ENCODE measurements at places on chromosomes 13 and 19.

- DNase-seq, result no peak
Observed at GRCh38 chr19:23998568-23998967, 83.9 kb downstream of the ZNF726 start.

- DNase-seq, result peak; percentile 53
Observed at GRCh38 chr19:35000647-35001501, 751 bp downstream of the GRAMD1A start.

DNA sequence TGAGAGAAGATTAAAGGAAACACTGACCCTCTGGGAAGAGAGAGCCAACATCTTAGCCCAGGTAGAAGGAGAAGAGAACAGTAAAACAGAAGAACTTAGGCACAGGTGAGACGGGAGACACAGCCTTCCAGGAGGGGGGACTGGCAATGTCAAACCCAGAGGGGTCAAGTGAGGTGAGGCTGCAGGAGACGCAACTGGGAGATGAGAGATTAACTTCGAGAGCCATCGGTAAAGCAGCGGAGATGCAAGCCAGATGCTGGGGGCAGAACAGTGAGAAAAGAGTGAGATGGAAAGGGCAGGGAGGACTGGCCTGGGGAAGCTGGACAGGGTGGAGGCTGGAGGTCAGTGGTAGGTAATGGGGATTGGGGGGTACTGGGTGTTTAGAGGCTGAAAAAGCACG, 5.2 kb downstream of the INSR start:
- DNase-seq, result no peak

GRCh38 chr19:13138916-13139198, 11.3 kb downstream of the STX10 start:
- no peak for DNase-seq

DNA sequence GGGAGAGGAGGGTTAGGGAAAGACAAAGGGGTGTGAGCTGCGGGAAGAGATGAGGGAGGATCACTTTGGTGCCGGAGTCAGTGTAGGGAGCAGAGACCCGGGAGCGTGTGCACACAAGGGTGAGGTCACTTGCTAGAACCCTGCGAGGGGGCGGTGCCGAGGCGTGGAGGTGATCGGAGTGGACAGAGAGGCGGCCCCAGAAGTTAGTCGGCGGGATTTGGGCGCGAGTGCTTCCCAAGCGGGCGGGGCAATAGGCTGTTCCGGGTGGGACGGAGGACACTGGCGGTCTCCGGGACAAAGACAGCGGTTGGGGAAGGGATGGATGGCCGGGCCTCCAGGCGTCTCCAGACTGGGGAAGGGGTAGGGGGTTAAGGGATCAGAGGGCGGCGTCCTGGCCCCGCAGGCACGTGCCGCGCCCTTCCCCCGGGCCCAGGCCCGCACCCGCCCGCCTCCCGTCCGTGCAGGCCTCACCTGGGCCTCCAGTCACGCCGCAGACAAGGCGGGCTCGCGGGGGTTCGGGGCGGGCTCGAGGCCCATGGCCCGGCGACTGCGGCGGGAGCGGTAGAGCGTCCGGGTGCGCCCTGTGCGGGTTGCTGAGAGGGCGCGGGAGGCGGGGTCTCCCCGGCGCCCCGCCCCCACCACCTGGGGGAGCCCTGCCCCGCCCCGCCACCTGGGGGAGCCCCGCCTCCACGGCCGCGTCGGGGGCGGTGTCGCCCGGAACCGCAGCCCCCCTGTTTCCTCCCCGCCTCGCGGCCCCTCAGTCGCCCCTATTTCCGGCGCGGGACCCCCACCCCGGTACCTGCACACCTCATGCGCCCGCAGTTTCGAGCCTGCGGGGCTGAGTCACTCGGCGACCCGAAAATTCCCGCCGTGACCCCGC, at the start of gene LPAR2:
Gene LPAR2 (minus strand): TSS at position 600 of the 880 bp plus-strand sequence. CDS start 945 bp downstream, outside the sequence.
- peak; percentile 80 for DNase-seq

DNA sequence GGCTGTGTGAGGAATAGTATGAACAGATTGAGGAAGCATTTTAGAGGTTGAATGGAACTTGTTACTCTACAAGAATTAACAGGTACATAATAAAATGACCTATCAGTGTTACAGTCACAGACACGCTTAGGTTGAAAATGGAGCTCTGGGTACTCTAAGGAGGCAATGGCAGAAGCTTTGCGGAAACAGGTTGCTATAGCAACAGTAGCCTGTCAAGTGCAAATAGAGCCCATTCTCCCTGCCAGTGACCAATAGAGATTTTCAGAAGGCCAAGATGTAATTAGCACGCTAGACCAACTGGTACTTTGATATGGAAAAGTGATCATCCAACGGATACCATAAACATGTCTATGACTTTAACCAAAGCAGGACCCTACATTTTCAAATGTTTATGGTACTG, 148.5 kb upstream of the FREM2 start:
- no peak for DNase-seq

DNA sequence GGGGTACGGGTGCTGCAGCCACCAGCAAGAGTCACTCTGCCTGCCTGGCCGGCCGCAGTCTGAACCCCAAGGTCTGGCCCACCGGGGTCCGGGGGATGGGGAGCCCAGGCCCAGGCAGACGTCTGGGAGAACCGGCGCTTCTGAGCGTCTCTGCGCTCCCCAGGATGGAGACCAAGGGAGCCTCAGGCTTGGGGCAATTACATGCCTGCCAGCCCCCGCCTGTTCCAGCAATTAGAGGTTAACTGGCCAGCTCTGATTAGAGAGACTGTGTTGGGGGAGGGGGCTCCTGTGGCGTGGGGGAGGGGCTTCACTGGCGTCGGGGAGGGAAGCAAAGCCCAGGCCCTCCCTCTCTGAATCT, 11.9 kb downstream of the MEIS3 start:
- no peak for DNase-seq

DNA sequence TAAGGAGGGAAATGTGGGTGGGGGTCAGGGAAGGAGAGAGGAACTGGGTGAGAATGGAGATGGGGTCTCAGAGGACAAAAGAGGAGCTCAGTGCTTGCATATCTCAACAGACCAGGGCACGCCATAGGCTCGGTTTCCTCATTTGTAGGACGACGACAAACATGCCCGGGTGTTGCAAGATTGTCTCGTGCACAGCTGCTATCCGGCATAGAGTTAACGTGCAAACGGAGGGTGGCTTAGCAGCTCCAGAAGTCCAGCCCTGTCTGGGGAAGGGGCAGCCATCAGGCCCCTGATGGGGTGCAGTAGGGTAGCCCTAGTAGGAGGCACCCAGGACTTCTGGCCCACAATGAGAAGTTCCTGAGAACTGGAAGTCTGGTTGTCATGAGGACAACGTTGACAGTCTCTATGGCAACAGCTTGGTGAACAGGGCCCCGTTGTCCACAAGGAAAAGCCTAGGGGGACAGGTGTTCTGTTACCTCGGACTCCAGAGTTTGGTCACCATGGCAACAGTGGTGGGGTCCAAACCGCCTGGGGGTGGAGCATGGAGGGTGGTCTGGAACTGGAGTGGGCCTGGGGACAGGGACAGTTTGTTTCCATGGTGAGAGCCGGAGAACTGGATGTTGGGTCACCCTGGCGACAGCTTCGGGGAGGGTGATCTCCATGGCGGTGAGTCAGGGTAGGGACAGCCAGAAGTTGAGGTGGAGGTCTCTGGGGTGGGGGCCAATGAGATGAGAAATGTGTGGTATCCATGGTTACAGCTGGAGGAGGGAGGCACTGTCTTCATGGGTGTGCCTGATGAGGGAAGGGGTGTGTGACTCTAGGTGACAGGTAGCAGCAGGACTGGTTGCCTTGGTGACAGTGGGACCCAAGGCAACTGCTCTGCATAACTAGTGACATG, 16.8 kb downstream of the TM6SF2 start:
- DNase-seq, result no peak

- DNase-seq, result no peak
Observed at GRCh38 chr13:59332966-59333365, 830.8 kb downstream of the DIAPH3 start.

- no peak for DNase-seq
Observed at GRCh38 chr13:36509369-36509768, 77.1 kb downstream of the CCNA1 start.

DNA sequence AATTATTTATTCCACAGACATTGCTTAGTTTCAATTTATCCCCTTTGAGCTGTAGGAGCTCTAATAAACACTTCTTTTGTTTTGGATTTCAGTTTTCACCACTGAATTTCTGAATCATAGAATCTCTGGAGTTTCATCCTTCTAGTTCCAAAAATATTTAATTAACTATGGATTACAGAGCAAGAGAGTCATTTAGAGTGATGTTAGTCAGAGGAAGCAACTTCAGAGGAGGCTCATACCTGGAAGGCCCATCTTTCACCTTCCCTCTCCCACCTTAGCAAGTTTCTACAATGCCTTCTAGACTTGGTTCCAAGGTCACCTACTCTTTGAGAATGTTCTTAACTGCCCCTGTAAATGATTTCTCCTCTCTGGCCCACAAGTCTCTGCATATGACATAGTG, 353.2 kb downstream of the SPRY2 start:
- DNase-seq, result no peak

- DNase-seq, result no peak
Observed at GRCh38 chr19:18157465-18158063, 4.6 kb downstream of the PIK3R2 start.

- no peak for DNase-seq
Observed at GRCh38 chr19:1938071-1938470, 2.9 kb upstream of the CSNK1G2 start.

GRCh38 chr13:34174671-34175145, 356.8 kb downstream of the RFC3 start:
- no peak for DNase-seq

DNA sequence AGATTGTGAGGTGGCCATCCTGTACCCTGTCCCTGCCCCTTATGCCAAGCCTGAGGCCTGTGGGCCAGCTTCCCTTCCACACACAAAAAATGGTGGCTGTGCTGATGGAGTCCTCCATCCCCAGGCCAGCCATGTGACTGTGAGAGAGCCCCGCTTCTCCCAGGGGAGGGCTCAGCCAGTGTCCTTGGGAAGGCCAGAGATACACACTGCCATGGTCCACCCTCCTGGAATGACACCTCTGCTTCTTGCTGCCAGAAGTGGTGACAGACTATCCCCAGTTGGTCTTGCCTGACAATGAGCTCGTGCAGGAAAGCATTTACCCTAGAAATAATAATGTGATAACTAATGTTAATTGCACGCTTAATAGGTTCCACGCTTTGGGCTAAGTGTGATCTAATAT, 38.0 kb downstream of the FAM124A start:
- DNase-seq, result no peak

GRCh38 chr13:79560954-79561353, 80.0 kb downstream of the NDFIP2 start:
- no peak for DNase-seq

DNA sequence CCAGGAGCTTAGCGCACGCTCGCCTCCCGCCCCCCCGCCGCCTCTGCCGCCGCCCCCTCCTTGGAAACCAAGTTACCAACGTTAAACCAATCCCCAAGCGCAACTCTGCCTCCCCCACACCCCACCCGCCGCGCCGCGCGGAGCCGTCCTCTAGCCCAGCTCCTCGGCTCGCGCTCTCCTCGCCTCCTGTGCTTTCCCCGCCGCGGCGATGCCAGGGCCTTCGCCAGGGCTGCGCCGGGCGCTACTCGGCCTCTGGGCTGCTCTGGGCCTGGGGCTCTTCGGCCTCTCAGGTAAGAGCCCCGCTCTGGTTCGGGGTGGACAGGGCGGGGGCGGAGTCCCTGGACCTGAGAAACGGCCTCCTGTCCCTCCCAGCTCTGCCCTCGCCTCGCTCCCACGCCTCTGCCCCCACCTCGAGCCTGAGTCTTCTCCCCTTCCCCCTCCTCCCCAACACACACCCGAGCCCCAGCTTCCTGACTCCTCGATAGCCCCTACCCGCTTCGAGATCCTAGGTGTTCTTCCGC, at the start of gene ICAM5:
Gene ICAM5 (plus strand): TSS at position 117 of the 521 bp plus-strand sequence. CDS start 92 bp downstream, at position 209.
- peak; percentile 39 for DNase-seq

DNA sequence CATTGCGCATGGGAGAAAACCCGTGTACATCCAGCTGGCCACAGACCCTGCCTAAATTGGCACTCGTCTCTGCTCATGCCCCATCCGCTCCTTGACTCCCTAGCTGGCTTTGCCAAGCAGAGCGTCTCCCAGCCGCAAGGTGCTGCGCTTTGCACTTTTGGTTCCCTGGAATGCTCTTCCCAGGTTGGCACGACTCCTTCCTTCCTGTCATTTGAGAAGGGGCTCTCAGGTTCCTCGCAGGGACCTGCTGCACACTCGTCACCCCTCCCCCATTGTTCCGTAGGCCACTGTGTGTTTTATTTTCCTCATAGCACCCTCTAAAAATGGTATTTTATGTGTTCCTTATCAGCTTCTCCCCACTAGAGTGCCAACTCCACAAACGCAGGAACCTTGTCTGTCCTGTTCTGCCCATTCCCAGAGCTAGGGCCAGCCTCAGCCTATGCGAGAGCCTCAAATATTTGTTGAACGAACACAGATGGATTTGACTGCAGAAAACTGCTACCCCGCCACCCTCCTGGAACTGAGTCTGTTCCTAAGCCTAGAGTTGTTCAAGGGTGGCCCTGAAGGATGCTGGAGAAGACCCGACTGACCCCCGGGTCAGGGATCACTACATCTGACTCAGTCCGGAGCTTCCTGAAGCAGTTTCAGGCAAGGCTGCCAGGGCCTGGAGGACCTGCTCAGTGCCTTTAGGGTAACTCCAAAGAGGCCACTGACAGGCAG, 8.4 kb upstream of the CEBPA start:
- no peak for DNase-seq

GRCh38 chr13:29922281-29922821, 71.9 kb upstream of the UBL3 start:
- no peak for DNase-seq

DNA sequence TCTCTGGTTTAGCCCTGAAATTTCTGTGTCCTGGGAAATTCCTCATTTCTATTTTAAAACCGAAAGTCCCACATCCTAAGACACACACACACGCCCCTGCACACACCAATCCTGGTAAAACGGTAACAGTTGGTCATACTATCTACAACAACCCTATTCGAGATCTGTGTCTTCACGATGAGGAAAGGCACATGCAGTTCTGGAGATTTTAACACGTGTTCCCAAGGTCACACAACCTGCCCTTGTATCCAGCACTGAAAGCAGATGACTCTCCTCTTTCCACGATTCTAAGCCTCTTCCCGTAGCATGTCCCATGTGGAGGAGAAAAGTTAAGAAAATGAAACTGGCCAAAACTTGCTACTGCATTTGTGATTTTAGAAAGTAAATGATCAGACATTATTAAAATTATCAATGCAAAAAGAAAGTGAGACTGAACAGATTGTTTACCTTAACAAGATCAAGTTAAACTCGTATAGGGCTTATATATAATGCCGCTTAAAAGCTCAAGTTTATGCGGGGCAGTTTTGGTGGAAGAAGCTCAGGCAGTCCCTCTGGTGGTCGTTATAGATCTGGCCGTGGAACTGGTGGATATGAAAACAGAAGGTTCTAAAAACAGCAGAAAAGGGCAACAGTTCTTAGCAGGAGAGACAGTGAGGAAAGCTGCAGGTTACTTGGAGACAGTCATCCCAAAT, 32.7 kb downstream of the VSTM1 start:
- no peak for DNase-seq

DNA sequence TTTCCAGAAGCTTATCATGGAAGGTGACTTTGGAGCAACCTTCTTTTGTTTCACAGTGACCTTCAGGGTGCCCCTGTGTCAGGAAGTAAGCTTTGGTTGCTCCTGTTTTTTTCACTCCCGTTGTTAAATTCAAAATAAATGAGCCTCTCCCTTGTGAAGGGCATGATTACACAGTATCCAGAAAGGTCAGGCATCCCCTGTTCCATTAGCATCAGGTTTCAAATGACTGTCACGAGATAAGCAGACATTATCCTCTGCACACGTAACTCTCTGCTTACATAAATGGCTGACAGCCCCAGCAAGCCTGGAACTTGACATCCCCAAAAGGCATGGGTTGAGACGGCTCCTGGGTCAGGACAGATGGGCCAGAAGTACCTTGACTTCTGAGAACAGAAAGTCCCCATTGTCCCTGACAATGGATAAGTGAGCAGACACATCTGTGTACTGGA, 52.0 kb downstream of the RAB20 start:
- DNase-seq, result no peak
